ENCODE measurements at places on chromosomes 4 and X.

- DNase-seq: no peak
Observed at GRCh38 chr4:56512166-56512565, 6.6 kb downstream of the ARL9 start.

- DNase-seq: no peak
Observed at GRCh38 chr4:100312615-100313350, 122.5 kb upstream of the DDIT4L start.

GRCh38 chrX:30530606-30531005, 47.0 kb downstream of the TASL start:
- DNase-seq: no peak

DNA sequence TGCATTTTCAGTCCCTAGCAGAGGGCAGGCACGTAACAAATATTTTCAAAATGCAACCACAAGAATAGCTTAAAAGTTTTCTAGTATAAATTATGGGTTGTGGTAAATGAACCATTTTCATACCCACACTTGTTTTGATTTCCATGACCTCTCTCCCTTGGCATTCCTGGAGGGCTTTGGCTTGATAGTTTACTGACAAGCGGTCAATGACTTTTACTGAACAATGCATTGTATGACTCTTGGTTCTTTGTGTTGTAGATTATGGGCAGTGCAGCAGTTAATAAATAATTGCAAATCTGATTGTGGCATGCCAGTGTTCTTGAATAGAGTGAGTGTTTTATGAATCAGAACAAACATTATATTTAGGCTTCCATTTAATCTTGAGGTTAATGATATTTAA, 285.2 kb upstream of the ARX start:
- DNase-seq: no peak

GRCh38 chrX:107610667-107611066, 17.6 kb upstream of the PRPS1 start:
- DNase-seq: no peak

DNA sequence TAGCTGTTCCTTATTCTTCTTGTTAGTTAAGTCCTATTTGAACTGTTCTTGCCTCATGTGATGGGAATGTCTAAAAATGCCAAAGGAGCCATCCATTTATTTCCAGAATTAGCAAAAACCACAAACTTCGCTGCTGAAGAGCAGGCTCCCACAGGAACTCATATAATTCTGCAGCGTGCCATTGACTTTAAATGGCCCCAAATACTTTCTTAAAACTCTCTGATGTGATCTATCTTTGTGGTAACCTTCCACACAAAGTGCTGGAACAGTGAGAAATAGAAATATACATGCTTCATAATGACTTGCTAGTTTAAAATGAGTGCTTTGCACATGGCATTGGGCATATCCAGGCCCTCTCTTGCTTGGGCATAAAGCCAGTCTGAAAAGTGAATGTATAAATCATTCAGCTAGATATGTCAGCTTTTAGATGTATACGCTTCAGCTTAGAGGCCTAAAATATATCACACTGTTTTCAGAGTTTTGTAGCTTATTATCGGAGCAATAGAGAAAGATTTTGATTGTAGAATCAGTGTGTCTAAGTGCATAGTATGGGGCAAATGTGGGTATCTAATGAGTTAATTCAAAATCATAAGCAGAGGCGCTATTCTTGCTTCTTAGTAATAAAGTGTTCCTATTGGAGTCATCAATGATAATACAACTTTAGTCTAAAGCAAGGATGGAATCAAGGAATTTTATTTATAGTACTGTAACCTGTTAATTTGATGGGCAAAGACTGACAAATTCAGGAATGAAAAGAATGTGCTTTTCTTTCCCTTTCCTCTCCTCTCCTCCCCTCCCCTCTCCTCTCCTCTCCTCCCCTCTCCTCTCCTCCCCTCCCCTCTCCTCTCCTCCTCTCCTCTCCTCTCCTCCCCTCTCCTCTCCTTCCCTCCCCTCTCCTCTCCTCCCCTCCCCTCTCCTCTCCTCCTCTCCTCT, 392.2 kb upstream of the ZFP42 start:
- no peak for DNase-seq

Measured in activated CD4-positive, alpha-beta T cell treated with anti-CD3 and anti-CD28 coated beads for 4 hours (primary cell).